ENCODE measurements at places on chromosomes 3 and 15.

GRCh38 chr3:100030346-100030745 is 84.0 kb downstream of the FILIP1L start:
- no peak for DNase-seq

DNA sequence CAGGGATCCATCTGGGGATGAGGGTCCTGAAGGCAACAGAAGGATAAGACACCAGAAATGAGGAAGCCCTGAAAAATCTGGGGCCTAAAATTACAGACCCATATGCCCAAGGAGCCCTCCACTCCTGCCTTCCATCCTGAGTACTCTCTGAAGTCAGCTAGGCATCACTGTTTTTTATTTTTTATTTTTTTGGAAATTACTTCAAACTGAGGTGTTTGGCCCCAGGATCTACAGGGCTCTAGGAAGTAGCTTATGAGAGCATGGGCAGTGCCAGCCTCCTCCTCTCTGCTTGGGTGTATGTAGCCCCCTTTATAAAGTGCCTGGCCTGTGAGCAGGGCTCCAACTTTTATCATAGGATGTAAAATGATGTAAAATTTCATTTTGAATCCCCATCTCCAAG is 7.9 kb downstream of the EPB42 start:
- no peak for DNase-seq

DNA sequence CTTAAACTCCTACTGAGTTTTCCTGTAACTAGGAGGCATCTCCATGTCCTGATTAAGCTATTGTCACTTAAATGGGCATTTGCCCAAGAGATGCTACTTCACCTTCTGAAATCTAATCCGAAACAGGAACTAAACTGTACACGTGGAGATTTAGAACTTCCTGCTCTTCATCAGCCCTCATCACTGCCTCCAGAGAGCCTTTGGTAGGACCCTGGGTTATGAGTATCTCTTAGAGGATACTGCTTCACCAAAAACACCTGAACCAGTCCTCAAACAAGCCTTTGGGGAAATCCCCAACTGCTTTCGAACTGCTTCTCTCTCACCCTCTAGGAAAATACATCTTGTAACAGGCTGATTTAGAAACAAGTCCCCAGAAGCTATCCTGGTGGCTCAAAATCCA is 320.3 kb downstream of the GAP43 start:
- no peak for DNase-seq

DNA sequence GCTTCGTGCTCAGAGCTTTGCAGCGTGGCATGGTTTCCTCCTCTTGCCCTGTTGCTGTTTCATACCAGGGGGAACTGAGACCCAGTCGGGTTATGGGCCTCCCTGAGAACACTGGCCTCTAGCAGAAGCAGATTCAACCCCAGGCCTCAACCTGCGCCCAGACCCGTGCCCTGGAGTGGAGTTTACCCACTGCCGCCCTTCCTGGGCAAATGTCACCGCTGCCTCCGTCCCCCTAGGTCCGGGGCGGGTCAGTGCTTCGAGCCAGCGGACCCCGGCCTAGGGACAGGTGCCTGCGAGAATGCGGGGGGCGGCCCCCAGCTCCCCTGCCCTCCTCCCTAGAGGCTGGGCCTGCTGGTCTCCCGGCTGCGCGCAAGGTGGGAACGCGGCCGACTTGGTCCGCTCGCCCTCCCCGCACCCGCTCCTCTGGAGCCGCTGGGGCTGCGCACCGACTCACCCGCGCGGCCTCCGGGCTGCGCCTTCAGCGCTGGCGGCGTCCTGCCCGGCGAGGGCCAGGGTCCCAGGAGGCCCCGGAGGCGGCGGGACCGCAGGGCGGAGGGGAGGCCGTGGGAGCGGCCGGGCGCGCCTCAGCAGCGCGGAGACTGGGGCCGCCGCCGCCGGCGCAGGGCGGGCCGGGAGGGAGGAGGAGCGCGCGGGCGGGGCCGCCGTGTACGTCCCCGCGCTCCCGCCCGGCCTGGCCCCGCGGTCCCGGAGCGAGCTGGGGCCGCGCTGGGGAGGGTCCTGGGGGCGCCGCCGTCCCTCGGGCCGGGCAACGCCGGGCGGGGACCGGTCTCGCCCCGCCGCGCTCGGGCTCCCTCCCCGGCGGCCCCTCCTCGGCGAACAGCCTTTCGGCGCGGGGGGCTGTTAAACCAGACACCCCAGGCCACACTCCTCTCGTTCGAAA is at the start of gene PIGZ:
PIGZ (minus strand) TSS at position 601 of the 901 bp plus-strand sequence. CDS start 16,802 bp downstream, outside the sequence.
- DNase-seq, result peak; percentile 34

GRCh38 chr3:129507181-129507831 is 21.1 kb upstream of the RHO start:
- DNase-seq, result no peak

DNA sequence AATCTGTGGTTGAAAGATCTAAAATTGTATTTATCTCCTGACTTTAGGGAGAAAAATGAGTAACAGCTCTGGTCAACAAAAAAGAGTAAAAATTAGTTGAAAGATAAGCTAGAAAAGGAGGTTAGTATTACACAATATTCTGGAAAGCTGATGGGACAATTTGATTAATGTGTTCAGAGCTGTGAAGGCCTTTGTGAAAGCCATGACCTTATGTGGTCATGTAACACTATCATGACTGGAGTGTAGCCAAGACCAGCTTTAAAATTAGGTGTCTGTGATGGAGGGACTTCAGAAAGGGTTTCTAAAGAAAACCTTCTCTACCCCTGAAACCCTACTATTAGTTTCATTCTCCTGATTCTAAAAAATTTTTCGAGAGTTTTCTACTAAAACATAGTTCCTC is 127.2 kb downstream of the NFKBIZ start:
- no peak for DNase-seq

DNA sequence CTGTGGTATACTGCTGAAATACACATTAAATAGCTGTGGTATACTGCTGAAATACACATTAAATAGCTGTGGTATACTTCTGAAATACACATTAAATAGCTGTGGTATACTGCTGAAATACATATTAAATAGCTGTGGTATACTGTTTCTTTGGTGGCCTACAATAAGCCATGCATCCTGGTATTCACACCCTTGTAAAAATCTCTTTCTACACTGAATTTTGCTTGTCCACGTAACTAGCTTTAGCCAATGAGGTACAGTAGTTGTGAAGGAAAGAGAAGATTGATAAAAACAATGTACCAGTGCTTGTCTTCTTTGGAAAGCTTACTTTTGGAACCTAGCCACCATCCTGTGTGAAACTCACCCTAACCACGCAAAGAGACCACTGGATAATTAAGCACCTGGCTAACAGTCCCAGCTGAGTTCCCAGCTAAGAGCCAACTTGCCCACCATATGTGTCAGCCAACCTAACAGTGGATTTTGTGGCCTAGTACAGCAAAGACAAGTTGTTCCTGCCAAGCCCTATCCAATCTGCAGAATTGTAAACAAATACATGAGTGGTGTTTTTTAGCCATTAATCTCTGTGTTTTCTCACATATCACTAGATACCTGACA is 103.4 kb upstream of the MELTF start:
- no peak for DNase-seq

DNA sequence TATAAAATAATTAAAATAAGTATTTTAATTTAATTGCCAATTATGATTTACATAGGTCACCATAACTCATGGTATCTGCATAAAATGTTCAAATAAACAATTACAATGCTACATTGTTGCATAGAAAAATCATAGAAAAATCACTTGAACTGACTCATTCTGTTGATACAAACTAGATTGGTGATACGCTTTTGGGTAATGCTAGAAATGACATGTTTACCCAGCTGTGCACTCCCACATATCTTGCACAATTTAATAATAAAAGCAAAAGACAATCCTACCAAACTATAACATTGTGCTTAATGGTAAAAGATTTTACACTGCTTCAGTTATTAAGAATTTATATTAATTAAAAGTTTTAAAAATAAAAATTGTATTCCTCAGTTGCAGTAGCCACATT is 45.8 kb upstream of the FBXL22 start:
- DNase-seq, result no peak

DNA sequence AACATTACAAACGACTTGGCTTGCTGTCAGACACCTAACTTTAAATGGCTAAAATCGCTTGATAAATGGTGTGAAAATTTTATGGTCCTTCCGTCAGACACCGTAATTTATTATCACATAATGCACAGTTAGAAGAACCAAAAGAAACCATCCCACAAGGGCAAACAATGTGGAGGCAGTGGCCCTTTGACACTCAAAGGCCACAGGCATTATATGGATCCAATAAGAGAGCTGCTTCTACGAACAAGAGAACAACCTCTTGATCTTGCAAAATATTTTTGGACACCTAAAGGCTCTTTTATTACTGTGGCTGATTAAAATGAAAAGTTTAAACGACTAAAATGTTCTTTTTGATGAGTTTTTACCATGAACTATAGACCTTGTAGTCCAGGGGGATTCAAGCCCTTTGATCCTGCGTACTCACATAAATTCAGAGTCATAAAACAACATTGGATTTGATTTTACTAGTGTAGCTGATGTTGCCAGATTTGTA is 202.8 kb downstream of the FMN1 start:
- DNase-seq, result no peak

DNA sequence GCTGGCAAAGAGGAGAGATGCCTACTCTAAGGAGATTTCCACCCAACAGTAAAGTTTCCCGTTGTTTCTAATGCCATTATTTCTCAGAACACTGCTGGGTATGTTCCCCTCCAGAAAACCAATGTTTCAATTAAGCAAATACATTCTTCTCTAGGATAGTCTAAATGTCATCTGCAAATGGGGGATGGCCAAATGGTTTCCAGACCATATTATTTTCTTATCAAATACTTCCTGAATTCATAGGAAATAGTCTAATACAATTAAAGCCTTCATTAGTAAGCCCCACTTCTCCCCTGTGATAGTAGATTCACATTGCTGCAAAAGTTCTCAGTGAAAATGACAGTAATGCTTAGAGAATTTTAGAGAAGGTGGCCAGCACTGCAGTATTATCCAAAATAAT is 716.6 kb downstream of the GRM7 start:
- no peak for DNase-seq

GRCh38 chr3:136197159-136197793 is 1.1 kb upstream of the MSL2 start:
- no peak for DNase-seq

- DNase-seq, result no peak
Measured at GRCh38 chr3:99720985-99721632, 82.7 kb downstream of the COL8A1 start.

GRCh38 chr15:76349301-76350070 is 12.9 kb downstream of the ISL2 start:
- no peak for DNase-seq

Data from stimulated activated CD4-positive, alpha-beta T cell treated with anti-CD3 and anti-CD28 coated beads, Interleukin-12 subunit alpha, Interleukin-12 subunit beta, amount 100 ng/mL, for 48 hours (primary cell).